ENCODE measurements at places on chromosomes 12 and 14. TPM values are rescaled to one million over a fixed set of nuclear protein-coding genes. Genes with fewer than 3 reads are reported as not detected.

- no peak overlapping the region for H3K4me3 ChIP-seq
- peaks cover 5% of the 10 kb centered on the region for H3K4me1 ChIP-seq
- H3K36me3 ChIP-seq, result no peaks in the 10 kb centered on the region
- no peaks in the 10 kb centered on the region for H3K27me3 ChIP-seq
Observed at GRCh38 chr12:105220929-105221290, 15.1 kb downstream of the APPL2 start.

- DNase-seq, result no peak
- no peaks in the 10 kb centered on the region for H3K4me1 ChIP-seq
- H3K4me3 ChIP-seq, result no peak overlapping the region
- no peaks in the 10 kb centered on the region for H3K36me3 ChIP-seq
- no peak overlapping the region for H3K27ac ChIP-seq
Observed at GRCh38 chr14:94088516-94088915, 7.4 kb downstream of the IFI27L1 start.

DNA sequence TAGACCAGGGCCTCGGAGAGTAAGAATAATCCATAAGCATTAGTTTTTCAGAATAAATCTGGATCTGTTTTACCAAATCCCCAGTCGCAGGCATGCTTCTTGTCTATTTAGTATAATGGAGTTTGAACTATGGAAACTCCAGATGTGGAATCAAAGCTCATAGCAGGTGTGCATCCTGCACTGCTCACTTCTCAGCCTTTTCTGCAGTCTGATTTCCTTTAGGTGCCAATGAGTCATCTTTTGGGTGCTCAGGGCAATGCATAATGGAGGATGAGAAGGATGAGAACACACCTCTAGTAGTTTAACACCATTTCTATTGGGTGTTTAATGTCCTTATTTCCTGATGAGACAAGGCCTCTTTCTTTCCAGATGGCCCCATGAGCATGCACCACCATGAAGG, 961.2 kb downstream of the TMEM121 start:
- H3K27me3 ChIP-seq, result no peaks in the 10 kb centered on the region
- no peak overlapping the region for H3K4me3 ChIP-seq
- no peaks in the 10 kb centered on the region for H3K4me1 ChIP-seq
- no peak overlapping the region for H3K27ac ChIP-seq

GRCh38 chr12:50520416-50521207, 15.8 kb downstream of the DIP2B start:
- no peaks in the 10 kb centered on the region for H3K27me3 ChIP-seq
- peaks cover 8% of the 10 kb centered on the region for H3K4me1 ChIP-seq
- DNase-seq, result no peak

DNA sequence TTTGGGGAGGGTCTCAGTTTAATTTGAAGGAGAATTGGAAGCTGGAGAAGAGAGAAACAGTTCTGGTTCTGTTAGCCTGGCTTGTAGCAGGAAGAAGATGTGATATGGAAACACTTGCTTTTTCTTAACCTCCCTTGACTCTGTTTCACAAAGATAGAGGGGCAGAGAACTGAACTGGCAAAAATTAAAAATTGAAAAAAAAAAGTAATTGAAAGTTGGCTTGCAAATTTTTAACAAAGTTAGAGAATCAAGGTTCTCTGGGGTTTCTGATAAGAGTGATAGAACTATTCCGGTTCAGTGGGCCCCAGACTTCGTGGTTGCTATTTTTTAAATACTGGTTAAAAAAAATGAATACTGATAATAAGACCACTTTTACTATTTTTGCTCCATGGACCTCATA, 2.8 kb downstream of the CRADD start:
- DNase-seq, result no peak
- no peak overlapping the region for H3K4me3 ChIP-seq

DNA sequence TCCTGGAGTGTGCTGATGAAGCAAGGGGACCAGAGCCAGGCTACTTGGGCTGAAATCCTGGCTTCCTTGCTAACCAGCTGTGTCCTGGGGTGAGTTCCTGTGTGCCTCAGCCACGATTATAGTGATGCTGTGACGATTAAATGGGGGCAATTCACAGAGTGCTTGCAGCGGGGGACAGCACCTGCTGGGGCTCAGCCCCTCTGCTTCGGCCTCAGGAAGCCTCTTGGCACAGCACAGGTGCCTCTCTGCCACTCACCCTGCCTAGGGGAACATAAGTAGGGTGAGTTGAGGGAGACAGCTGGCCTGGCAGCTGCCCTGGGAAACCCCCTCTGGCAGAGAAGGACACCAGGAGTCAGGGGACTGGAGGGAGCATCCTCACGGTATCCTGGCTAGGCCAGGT, 9.4 kb downstream of the KRT80 start:
- H3K4me1 ChIP-seq, result no peaks in the 10 kb centered on the region
- no peaks in the 10 kb centered on the region for H3K27me3 ChIP-seq
- no peak for DNase-seq
- no peaks in the 10 kb centered on the region for H3K36me3 ChIP-seq
- no peak overlapping the region for H3K27ac ChIP-seq
- H3K4me3 ChIP-seq, result no peak overlapping the region

- no peak for DNase-seq
- H3K27me3 ChIP-seq, result no peaks in the 10 kb centered on the region
- no peak overlapping the region for H3K27ac ChIP-seq
- no peaks in the 10 kb centered on the region for H3K4me1 ChIP-seq
Observed at GRCh38 chr14:101115652-101116051, 212.1 kb upstream of the RTL1 start.

DNA sequence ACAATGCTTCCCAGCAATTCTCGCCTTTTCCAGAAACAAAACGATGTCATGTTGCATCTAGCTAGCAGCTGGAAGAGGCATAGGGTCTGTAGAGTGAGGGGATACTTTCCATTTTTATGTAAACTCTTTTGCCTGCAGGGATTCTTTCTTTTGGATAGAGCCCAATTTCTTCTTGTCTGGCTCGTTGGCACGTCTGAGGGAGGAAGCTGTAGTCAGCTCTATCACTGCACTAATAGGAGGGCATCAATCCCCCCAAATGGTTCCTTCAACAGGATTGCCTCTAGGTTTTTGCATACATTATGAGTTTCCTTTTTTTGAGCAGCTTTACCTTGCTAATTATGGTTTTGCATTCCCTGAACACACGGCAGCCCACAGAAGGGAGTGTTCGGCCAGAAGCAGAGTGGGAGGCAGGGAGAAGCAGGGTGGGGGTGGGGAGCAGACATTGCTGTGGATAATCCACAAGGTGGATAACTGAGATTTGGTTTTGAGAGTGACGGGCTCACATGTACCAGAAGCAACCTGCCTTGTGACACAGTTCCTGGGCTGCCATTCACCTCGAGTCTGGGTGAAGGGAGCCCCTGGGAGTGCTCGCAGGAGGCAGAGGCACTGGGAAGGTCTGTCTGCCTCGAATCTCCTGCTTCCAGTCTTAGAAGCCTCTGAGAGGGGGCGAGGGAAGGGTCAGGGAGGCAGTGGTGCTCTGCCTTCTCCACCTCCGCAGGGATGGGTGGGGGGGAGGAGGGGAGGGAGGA, 24.5 kb downstream of the LRTM2 start:
- H3K4me1 ChIP-seq, result no peaks in the 10 kb centered on the region
- H3K36me3 ChIP-seq, result no peaks in the 10 kb centered on the region
- no peak overlapping the region for H3K4me3 ChIP-seq
- no peak for DNase-seq
- H3K27me3 ChIP-seq, result no peaks in the 10 kb centered on the region

DNA sequence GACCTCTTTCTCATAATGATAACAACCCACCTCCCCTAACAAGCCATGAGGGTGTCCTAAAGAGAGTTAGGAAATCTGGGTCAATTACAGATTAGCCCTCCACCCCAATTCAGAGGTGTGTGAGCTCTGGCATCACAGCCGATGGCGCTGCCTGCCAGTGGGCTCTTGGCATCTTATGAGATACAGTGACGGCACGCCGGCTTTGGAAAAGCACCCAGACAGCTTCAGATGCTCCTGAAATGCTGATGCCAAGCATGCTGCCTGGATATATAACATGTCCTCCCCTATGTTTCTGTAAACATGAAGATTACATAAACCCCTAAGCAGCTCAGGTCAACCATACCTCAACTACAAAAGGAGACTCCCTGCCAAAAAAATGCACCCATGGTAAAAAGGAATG, 152.6 kb downstream of the TTC7B start:
- H3K4me1 ChIP-seq, result peaks cover 4% of the 10 kb centered on the region
- no peak for DNase-seq
- H3K27me3 ChIP-seq, result no peaks in the 10 kb centered on the region

DNA sequence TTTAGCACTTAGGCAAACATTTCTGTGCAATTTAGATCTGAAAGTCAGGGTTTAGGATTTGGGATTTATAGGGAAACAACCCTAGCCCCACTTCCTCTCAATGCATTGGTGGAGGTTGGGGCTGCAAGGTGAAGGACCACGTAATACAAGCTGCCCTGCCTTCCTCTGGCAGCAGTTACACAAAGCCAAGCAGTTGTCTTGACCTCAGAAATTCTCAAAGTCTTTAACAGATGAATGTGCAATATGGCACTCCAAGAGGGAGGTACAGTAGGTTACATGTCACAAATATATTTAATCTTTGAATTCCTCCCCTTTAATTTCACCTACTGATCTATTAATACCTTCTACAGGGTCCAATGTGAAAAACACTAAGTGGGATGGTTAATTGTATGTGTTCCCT, 23.9 kb downstream of the IFNG-AS1 start:
- H3K4me3 ChIP-seq, result no peak overlapping the region
- H3K36me3 ChIP-seq, result no peaks in the 10 kb centered on the region
- no peaks in the 10 kb centered on the region for H3K27me3 ChIP-seq
- no peak for DNase-seq
- no peaks in the 10 kb centered on the region for H3K4me1 ChIP-seq

- H3K36me3 ChIP-seq, result no peaks in the 10 kb centered on the region
- no peak for DNase-seq
- H3K4me3 ChIP-seq, result no peak overlapping the region
- H3K27me3 ChIP-seq, result no peaks in the 10 kb centered on the region
- no peaks in the 10 kb centered on the region for H3K4me1 ChIP-seq
Observed at GRCh38 chr12:10075451-10075850, 23.3 kb downstream of the CLEC1A start.

DNA sequence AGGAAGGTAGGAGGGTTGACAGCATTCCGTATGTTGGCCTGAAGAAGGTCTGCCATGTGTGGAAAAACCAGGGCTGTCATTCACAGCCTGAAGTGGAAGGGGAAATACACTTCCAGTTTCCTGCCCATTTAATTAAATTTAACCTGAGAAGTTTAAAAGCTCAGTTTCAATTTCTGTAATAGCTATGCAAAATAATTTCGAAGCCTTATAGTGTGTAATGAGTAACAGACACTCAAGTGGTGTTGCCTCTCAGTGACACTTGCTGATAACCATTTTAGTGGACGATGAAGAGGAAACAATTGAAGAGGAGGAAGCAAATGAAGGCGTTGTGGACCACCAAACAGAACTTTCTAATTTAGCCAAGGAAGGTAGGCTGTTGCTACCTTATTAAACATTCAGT, 44.8 kb downstream of the EP400 start:
- DNase-seq, result no peak
- H3K27me3 ChIP-seq, result no peaks in the 10 kb centered on the region
- H3K27ac ChIP-seq, result no peak overlapping the region
- no peak overlapping the region for H3K4me3 ChIP-seq
- peaks cover 9% of the 10 kb centered on the region for H3K36me3 ChIP-seq

DNA sequence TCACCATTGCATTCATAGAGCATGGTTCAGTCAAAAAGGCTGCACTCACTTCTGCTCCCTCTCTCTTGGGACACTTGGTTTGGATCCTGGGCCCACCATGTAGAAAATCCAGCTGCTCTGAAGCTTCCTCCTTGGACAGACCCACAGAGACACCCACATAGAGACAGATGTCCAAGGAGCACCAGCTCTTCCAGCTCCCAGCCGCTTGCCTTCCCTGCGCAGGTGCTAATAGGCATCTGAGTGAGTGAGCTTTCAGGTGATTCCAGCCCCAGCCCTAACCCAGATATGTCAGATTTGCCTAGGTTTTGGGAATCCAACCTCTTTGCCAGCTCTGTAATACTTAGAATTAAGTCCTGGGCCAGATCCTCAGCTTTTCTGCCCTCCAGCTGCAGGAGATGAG, 38.6 kb downstream of the DLK1 start:
- no peak overlapping the region for H3K27ac ChIP-seq
- DNase-seq, result no peak
- no peaks in the 10 kb centered on the region for H3K4me1 ChIP-seq
- H3K27me3 ChIP-seq, result no peaks in the 10 kb centered on the region
- no peaks in the 10 kb centered on the region for H3K36me3 ChIP-seq

- H3K27ac ChIP-seq, result no peak overlapping the region
- H3K4me1 ChIP-seq, result no peaks in the 10 kb centered on the region
- H3K36me3 ChIP-seq, result no peaks in the 10 kb centered on the region
Observed at GRCh38 chr12:25811656-25812126, 146.8 kb upstream of the RASSF8 start.

DNA sequence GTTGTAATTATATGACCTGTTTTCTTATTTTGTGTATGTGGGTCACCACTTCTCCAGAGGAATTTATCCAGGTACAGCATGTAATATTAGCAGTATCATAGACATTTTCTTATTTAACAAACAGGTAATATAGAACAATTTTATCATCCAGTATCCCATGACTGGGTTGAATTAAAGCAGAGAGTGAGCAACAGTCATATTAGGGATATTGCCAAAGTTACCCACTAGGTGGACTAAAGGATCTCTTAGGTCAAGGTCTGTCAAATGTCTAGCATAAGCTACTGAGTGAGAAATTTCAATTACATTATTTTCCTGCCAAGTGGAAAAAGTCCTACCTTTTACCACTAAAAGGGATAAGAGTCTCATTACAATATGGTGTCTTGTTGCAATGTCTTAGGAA, 62.1 kb upstream of the TRIM9 start:
- no peak for DNase-seq
- H3K27me3 ChIP-seq, result no peaks in the 10 kb centered on the region
- H3K4me3 ChIP-seq, result no peak overlapping the region
- H3K4me1 ChIP-seq, result no peaks in the 10 kb centered on the region
- no peaks in the 10 kb centered on the region for H3K36me3 ChIP-seq
- no peak overlapping the region for H3K27ac ChIP-seq

- no peak overlapping the region for H3K4me3 ChIP-seq
- H3K36me3 ChIP-seq, result no peaks in the 10 kb centered on the region
- no peaks in the 10 kb centered on the region for H3K27me3 ChIP-seq
- DNase-seq, result no peak
Observed at GRCh38 chr14:65243766-65244442, 141.6 kb upstream of the MAX start.

GRCh38 chr14:94542111-94542810, 19.0 kb upstream of the SERPINA4 start:
- H3K4me3 ChIP-seq, result no peak overlapping the region
- H3K36me3 ChIP-seq, result no peaks in the 10 kb centered on the region
- H3K27ac ChIP-seq, result no peak overlapping the region
- H3K27me3 ChIP-seq, result no peaks in the 10 kb centered on the region

Gene NR4A1
- 51.1 TPM for total RNA-seq

Gene IFI27L1
- 27.4 TPM for total RNA-seq

Gene TSPAN8
- total RNA-seq, result 1,657 TPM

Measured in colonic mucosa (tissue), 4 donors.